ENCODE measurements at places on chromosomes 4 and X. TPM values are rescaled to one million over a fixed set of nuclear protein-coding genes. Genes with fewer than 3 reads are reported as not detected.

The PCSK1N gene
- under 0.01 TPM for total RNA-seq

The NUP62CL gene
- total RNA-seq, result not detected

The DCAF4L1 gene
- total RNA-seq, result 0.13 TPM

The NR0B1 gene
- not detected for total RNA-seq

DNA sequence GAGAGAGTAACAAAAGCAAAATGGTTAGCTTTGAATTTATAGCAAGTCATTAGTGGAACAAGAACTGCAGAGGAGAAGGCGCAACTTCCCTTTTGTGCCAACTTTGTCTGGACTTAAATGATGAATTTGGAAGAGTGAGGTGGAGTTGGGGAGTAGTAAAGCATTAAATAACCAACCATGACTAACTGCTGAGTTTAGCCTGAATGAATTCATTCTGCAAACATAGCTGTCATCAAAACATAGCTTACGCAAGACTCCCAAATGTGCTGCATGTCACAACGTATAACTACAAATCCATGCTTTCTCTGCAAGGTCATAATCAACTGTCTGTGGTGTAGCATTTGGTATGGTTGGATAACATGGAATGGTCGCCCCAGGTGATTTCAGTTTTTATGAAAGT is 75.9 kb upstream of the RPL34 start:
- no peak for DNase-seq

DNA sequence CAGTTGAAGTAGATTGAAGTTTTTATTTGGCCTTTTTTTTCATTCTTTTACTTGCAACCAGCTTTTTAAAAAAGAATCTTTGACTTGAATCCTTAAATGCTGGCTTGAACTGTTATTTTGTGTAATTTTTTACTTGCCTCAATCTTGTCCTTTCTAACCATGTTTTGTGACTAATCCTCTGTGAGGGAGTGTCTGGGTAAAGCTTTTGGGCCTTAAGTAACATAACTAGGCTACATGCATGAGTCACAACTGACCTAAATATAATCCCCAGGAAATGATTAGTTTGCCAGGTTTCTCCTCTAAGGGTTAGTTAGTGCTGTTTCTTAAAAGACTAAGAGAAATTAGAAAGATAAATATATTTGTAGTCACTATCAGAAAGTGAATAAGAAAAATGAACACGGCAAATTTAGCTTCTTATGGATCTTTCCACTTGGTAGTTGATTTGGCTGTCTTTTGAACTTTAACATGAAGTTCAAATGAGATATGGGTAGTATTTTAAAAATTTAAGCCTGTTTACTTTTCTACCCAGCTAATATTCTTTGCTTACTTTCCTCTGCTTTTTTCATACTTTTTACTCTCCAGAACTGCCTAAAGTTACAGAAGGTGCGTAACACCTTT is 13.0 kb downstream of the EXOC1 start:
- DNase-seq, result peak; percentile 90

DNA sequence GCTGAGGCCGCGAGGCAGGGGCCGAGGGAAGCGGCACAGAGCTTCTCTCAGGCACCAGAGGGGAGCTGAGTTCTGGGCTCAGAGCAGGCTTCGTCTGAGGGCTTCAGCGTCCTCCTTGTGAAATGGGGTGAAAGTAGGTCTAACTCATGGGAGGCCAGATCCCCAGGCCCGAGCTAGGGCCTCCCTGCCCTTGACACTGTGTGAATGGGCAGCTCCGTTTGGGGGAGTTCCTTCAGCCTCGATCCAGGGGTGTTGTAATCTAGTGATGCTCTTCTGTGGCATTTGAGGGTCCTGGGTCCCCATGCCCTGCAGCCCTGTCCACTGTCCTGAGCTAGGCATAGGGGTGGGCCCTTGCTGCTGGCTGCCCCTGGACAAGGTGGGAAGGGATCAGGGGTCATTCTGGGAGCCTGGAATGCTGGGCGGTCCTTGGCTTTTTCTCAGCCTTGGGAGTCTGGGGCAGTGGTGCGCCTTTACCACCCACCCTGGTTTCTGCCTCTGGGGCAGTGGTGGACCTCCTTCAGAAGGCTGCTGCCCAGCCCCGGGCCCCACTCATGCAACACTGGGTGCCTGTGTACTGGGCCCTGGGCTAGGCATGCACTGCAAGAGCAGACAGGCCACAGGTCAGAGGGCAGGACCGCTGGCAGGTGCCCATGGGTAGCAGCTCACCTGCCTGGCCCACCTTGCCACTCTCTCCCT is 4.1 kb downstream of the SH3BP2 start:
- no peak for DNase-seq

GRCh38 chr4:186781032-186781917 is 57.6 kb upstream of the FAT1 start:
- DNase-seq, result no peak
